RPMI7951 (cell line): ENCODE measurements at places on chromosomes 11 and 22.

DNA sequence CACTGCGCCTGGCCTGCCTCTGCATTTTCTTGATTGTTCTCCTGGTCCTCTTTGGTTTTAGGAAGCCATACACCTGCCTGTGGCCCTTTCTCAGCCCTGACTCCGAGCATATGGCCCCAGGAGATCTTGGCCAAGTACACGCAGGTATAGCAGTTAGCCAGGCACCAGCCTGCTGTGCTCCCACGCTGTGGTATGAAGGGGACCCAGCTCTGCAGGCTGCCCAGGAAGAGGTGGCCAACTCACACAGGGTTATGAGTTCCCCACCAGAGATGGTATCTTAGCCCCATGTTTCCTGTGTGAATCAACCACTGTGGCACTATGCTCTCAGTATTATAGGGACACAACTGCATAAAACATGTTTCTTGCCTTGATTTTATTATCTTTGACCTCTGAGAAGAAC is 31.1 kb downstream of the SGSM3 start:
- no peak for DNase-seq

- DNase-seq: no peak
These were observed 51.1 kb upstream of the KCNQ1OT1 start for GRCh38 chr11:2750682-2751522.

GRCh38 chr11:65217441-65218423 is 36.0 kb downstream of the CAPN1 start:
- no peak for DNase-seq

DNA sequence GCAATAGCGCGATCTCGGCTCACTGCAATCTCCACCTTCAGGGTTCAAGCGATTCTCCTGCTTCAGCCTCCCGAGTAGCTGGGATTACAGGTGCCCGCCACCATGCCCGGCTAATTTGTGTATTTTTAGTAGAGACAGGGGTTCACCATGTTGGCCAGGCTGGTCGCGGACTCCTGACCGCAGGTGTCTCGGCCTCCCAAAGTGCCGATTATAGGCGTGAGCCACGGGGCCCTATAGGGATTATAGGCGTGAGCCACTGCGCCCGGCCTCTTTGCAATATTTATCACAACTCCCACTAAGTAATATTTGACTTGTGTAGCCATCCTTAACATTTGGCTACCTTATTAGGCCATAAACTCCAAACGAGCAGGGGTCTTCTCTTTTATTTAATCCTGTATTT is 879 bp upstream of the CUL5 start:
- no peak for DNase-seq

DNA sequence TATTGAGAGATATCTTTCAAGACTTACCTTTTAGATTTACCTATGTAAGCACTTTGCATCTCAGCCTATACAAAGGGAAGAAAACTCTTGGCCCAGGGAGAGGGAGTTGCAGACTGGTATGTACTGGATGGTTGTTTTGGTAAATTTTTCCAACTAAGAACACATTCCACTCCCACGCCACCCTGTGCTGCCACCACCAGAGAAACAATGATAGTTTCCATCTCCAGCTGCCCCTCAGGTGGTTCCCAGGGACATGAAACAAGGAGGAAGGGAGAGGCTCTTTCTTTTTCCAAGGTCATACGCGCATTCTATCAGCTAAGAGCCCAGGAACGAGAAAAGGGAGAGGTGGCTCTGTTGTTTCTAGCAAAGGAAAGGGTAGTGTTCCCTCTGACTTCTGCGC is 34.4 kb downstream of the CCDC34 start:
- no peak for DNase-seq

GRCh38 chr11:78399136-78399535 is 18.5 kb downstream of the GAB2 start:
- DNase-seq: no peak

DNA sequence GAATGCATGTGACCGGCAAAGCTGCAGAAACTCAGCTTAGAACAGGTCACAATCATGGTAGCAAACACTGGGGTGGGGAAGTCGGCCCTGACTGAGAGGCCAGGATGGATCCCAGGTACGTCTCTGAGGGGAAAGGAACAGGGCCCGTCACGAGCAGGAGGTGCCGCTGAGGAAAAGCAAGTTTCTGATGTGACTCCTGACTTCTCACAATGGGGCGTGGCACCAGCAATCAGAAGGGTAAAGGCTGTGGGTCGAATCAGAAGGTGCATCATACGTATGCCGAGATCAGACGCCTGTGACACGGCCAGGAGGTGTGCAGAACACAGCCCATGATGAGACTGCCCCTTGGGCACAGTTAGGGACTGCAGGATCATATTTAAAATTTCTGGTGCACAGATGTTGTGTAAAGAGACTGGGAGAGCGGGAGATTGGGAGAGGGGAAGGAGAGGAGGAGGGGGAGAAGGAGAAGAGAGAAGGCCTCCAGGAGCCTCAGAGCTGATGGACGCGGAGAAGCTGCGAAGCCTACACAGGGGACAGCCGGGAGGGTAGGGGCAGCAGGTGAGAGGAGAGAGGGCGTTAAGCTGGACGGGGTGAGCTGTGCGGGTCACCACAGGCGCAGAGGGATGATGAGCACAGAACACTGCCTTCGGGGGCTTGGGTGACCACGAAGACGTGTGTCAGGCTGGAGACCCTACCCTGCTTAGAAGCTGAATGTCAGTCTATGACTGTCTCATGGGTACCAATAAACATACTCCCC is 30.7 kb downstream of the KRTAP5-5 start:
- no peak for DNase-seq

DNA sequence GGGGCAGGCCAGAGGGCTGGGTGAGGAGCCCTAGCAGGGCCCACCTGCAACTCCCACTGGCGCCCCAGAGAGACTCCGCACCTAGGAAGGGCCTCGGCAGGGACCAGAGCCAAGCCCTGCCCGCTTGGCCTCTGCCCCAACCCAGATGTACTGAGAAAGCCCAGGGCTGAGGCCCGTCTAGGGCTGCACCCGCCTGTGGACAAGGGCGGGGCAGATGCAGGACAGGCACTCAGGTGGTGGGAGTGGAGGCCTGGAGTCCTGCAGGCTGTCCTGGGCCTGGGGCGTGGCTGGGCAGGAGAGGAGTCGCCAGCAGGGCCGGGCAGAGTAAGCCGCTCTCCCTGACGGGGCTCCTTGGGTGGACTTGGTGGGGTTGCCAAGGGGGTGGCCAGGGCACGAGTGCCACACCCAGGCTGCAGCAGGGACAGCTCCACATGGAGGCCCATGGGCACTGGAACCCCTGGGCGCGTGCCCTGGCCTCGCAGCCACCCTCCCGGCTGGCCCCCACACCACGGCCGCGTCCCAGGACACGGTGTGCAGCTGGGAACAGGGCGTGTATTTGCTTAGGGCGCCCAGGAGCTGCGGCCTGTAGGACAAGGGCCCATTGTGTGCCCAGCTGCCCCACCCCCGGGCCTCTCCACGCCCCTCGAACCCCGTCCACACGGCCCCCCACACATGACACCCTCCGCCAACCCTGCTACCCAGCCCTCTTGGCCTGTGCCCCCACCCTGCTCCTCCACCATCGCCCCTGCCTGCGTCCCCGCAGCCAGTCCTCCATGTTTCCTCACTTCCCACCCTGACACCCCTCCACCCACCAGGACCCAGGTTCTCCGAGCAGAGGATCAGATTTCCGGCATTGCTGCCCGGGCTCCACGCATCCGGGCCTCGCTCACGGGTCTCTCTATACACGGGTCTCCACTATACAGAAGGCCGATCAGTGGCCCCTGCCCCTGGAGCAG is 11.3 kb upstream of the PIM3 start:
- no peak for DNase-seq

DNA sequence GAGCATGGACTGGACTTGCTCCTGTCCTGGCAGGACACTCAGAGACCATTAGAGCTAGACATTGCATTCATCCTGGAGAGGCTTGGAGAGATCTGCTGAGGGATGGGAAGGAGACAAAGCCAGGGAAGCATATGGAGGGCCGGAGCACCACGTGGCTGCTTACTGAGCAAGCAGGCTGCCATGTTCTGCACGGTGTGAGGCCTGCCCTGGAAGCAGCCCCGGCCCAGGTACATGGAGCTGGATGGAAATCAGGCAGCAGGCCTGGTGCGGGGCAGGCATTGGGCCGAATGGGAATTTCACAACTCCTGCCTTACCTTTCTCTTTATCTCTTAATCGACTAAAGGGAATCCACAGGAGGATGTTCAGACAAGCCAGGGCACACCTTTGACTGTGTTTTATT is 371.5 kb downstream of the OPCML start:
- no peak for DNase-seq

DNA sequence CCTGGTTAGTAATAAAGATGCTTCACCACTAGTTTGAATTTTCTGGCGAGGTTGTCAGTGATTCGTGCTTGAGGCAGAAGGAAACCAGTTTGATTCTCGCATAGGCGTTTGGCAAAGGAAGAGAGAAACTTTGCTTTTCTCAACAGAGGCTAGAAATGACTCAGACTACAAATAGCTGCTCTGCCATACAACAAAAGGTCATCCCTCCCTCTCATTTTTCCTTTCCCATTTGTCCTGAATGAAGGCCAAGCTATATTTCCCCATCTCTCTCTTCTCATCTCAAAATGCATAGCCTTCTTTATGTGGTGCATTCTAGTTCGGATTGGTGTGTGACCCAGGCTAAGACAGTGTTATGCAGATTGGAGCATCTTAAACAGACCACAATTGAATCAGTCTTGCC is 741.4 kb downstream of the NTM start:
- peak; percentile 91 for DNase-seq

DNA sequence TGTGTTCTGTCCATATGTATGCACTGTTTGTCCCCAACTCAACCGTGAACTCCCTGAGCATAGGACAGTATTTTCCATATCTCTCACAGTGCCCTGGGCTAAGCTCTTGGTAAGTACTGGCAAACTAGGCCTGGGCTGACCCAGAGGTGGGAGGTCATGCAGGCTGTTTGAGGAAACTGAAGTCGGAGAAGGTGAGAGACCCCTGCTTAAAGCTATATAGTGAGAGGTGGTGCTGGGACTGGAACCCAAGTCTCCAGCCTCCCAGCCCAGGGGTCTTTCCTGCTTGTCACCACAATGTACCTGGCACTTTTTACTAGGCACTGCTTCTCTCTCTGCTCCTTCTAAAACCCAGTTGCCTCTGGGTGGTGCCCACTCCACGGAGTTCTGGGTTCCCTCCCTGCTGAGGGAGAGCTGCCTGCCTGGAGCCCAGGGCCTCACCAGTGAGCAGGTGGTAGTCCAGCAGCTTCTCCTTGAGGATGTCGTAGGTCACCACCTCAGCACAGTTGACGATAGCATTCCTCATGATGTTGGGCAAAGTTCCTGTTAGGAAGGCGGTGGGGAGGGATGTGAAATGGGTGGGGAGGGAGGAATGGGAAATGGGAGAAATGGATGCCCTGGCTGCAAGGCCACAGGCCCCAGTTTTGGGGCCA is 4.7 kb downstream of the UCP3 start:
- DNase-seq: no peak

- DNase-seq: no peak
These were observed 37.7 kb upstream of the ANO1 start for GRCh38 chr11:70040452-70040851.

DNA sequence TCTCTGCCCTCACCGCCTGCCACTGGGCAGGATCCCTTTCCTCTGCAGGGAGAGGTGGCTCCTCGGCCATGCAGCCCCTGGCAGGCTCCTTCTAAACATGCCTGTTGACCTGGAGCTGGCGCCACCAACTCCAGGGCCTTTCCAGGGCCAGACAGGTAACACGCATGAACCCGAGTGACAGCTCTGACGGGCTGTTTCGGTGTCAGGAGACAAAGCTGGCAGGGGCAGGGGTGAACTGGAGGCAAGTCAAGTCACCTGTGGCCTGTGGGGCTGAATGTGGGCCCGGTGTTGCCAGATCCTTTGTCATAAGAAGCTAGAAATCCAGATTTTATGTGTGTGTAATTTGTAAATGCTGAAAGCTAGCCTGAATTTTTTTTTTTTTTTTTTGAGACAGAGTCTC is 11.3 kb downstream of the C22orf23 start:
- DNase-seq: no peak

DNA sequence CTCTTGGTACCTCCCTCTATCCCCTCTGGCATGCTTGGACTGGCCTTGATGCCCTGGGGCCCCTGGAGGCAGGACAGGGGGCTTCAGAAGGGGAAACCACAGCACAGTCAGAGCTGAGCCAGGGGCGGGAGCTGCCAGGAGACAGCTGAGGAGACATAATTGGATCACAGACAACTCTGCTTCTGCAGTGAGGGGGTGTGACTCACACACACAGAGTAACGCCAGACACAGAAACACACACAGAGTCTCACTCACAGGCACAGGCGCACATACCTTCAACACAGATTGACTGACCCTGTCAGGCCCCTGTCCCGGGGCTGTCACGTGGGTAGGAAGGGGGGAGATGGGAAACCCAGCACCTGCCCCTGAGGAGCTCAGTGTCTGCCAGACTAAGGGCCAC is 20.6 kb downstream of the STARD10 start:
- peak; percentile 83 for DNase-seq

GRCh38 chr11:36741515-36741914 is 143.5 kb upstream of the RAG2 start:
- DNase-seq: no peak

DNA sequence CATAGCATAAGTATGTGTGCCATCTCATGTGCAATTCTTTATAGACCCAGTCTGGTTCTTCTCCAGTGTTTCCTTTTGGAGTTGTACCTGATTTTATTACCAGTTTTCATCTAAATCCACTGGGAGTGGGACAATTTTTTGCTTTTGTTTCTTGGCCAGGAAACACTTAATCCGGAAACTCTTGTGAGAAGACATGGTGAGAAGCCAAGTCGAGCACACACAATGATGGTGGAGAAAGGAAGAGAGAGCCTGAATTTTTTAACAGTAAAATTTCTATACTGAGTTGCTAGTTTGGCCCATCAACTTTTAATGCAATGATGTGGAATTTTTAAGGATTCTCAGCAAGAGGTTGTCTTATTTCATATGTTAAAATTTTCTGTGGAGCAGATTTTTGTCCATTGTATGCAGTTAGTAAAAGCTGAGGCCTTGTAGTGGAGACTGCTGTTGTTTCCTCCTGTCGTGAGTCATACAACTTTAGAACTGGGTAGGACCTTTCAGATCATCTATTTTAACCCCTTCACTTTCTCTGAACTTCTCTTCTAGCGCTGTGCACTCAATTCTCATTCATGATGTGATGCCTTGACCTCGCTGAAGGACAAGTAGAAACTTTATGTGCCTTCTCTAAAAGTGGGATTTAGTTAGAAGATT is 17.1 kb downstream of the FAR1 start:
- no peak for DNase-seq

- DNase-seq: no peak
These were observed 5.4 kb downstream of the FUT4 start for GRCh38 chr11:94549146-94549545.

- no peak for DNase-seq
These were observed 125.7 kb downstream of the KIRREL3 start for GRCh38 chr11:126874831-126875230.

- no peak for DNase-seq
These were observed 43.7 kb upstream of the APOA1 start for GRCh38 chr11:116881143-116881542.

DNA sequence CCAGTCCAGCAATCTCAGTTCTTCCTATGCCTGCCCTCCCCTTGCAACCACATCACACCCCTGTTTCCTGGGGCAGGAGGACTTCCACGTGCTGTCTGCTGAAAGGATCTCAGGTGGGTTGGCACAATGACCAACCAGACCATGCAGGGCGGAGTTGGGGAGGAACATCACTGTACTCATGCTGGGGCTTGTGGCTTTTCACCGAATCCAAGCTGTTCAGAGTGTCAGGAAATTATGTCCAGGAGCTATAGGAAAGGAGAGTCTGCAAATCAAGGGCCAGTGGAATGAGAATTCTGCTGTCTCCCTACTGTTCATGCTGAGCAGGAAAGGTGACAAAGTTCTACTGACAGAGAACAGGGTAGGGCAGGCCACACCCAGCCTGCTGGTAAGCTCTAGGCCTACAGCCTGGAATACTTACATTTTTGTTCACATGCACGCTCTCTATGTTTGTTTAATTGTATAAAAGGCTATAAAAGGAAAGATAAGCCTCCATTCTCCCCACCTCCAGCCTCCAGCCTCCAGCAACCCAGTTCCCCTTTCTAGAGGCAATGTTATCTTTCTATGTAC is 1.7 kb upstream of the PLAAT2 start:
- DNase-seq: no peak
